ENCODE measurements at places on chromosomes 5 and 9.

DNA sequence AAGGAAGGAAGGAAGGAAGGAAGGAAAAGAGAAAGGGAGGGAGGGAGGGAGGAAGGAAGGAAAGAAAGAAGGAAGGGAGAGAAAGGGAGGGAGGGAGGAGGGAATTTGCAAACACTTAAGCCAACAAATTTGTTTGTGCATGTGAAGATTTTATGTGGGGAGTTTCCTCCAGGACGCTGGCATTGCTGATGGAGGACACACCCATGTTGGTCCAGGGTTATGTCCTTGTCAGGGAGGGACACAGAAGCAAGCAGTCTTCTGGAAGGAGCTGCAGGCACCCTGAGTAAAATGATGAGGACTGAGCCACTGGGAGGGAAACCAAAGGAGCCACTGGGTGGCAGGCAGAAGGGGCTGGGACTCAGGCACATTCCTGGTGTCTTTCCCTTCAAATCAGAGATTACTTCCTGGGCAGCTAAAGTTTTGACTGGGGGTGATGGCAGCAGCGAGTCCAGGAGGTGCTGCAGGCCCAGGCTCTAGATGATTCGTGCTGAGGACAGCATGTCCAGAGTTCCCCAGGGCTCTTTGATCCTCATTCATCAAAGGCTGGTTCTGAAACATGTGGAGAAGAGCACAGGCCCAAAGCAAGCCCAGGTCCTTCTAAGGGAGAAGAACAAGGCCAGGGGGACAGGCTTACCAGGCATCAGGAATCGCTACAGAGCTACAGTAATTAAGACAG is 109.2 kb downstream of the PAX5 start:
- DNase-seq: no peak

DNA sequence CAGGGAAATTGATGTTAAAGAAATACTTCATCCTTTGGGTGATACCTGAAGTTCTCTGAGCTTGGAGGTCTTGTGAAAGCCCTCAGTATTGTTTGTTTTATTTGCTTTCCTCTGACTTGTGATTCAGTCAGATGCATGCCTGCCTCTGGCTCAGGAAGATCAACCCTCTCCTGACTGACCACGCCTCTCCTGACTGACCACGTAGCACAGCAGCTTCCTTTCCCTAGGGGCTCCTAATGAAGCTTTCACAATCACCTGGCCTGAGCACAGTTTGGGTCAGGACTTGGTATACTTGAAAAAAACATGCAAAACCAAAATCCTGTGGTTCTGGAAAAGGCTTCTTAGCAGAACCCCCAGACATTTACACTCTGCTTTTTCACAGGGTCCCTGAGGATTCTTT is 3.8 kb downstream of the TGFBI start:
- DNase-seq: no peak

DNA sequence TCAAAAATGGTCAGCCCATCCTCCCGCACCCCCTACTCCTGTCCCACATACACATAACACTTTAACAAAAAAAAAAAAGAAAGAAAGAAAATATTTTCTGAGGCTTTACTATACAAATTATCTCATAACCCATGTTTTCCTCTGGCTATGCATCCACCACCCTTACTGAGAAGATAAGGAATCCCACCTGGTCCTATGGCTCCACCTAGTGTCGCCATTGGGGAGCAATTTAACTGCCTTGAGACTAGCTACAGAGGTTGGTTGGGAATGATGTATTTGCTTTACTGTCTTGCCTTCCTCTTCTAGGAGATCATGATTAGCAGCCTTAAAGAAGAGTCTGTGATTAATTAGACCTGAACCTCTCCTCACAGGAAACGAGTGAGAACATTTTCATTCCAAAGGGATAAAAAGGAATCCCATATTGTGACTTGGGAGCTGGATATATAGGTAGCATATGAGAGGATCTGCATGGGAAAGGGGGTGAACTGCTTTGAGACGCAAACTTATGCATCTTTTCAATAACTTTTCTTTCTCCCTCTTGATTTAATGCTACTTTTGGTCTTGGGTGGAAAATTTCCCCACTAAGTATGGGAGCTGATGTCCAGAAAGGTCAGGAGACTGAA is 77.7 kb upstream of the SELENOP start:
- peak; percentile 84 for DNase-seq

GRCh38 chr5:103397739-103398581 is 139.4 kb downstream of the MACIR start:
- no peak for DNase-seq

- no peak for DNase-seq
These were observed 21.6 kb downstream of the UBAC1 start for GRCh38 chr9:135939351-135940265.

GRCh38 chr5:146006470-146007190 is 70.3 kb downstream of the SH3RF2 start:
- peak; percentile 32 for DNase-seq

GRCh38 chr5:59236986-59237385 is 654.1 kb downstream of the RAB3C start:
- no peak for DNase-seq

- DNase-seq: peak; percentile 5
These were observed 233.2 kb downstream of the FBXL17 start for GRCh38 chr5:108148715-108149139.

- peak; percentile 60 for DNase-seq
These were observed 67.1 kb downstream of the ADAMTS12 start for GRCh38 chr5:33824516-33825195.

- DNase-seq: peak; percentile 86
These were observed 34.3 kb downstream of the ZNF462 start for GRCh38 chr9:106897236-106897635.

DNA sequence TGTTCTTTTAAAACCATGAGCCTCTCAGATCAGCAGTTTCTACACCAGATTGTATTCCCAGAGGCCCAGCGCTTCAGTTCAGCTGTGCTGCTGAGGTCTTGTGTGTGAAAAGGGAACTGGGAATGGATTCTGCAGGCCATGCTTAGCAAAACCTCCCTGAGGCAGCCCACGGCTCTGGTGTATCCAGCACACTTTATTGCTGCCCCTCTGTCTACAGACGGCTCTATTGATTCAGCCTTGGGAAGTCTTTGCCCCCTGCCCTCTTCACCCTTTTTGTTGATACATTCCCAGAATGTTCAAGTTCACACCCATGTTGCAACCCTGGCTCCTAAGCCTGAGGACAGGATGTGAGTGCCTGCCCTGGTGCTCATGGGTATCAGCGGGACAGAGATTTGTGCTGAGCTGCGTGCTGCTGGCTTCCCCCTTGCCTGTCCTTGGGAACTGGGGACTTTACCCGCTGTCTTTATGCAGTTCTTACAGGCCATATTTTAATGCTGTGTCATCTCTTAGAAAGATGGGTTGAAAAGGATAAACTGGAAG is 37.3 kb downstream of the ARHGAP26 start:
- DNase-seq: peak; percentile 76

GRCh38 chr5:173745123-173745522 is 128.7 kb upstream of the BOD1 start:
- DNase-seq: peak; percentile 47

- DNase-seq: no peak
These were observed 95.0 kb upstream of the NR5A1 start for GRCh38 chr9:124602204-124602603.

DNA sequence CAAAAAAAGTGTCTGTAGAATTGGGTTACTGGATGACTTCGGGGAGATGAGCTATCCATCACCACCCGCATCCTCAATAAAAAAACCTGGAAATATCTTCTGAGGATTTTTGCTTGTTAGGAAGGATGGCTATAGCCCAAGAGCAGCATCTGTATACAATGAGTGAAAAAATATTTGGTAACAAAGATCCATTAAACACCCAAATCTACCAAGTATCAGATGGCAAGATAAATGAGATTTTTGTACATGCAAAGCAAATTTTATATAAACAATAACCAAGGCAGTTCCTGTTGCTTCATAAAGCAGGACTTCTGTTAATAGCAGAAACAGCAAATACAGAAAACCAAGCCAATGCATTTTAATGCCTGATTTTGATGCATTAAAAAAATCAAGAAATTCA is 166.6 kb downstream of the SLC28A3 start:
- DNase-seq: no peak

GRCh38 chr5:177041936-177042335 is 19.4 kb downstream of the ZNF346 start:
- no peak for DNase-seq

DNA sequence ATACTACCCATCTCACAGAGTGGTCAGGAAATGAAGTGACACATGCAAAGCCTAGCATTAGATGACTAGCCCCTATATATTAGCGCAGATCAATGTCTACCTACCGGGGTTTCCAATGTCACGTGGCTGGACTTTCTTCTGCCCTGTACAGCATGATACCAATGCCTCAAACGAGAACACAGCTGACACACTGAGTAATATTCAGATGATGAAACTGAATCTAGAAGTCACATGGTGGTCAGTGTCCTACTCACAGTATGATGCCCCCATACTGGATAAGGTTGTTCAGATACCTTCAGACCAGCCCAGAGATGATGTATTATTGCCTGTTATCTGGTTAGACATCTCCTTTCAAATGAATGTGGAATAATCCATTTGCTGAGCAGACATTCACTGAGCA is 71.1 kb upstream of the FRRS1L start:
- no peak for DNase-seq

DNA sequence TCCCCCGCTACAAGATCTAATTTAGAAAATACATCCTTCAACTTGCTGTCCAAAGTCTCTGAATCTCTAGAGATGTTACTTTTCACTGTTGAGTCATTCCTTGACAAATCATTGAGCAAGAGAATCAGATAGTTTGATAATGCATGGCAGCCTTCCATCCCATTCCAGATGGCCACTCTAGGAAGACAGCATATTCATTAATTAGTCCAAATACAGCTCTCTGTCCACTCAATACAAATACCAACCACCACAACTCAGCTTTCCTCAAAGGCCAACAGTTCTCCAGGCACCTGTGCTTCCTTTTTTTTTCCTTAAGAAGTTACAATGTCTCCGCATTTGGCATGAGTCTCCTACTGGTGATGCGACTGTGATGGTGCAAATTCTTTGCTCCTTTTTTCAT is 72.3 kb downstream of the DROSHA start:
- DNase-seq: no peak

DNA sequence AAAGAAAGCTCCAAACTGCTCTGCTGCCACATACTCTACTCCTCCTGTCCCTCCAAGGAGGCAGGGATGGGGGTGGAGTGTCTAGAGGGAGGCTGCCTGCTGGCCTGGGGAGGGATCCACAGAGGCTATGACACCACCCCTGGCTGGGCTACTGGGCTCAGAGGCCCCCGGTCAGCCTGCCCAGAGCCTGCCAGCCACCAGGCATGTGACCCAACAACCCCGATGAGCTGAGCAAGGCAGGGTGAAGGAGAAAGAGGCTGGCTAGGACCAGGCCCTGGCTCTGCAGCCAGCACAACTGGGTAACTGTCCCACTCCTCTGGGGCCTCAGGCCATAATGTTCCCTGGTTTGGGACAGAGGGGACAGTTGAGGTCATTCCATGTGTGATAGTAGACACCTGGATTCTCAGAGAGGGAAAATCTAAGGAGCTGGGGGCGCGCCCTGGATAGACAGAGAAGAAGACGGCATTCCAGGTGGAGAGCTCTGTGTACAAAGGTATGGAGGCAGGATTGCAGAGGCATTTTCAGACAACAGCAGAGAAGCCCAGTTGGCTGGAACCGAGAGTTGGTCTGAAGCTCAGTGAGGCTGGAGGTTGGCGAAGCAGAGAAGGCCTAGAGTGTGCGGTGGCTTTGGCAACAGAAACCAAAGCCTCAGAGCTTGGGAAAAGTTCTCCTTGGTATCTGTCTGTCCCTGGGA is 33.8 kb upstream of the IL17B start:
- DNase-seq: no peak

- no peak for DNase-seq
These were observed 172.2 kb downstream of the CDC42SE2 start for GRCh38 chr5:131436081-131436480.

DNA sequence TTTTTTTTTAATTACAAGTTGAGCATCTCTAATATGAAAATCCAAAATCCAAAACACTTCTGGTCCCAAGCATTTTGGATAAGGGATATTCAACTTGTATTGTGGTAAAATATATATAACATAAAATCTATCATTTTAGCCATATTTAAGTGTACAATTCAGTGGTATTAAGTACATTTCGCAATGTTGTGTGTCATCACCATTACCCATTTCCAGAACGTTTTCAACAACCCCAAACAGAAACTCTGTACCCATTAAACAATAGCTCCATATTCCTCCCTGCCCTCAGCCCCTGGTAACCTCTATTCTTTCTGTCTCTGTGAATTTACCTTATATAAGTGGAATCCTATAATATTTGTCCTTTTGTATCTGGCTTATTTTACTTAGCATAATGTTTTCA is 24.9 kb downstream of the TICAM2 start:
- DNase-seq: no peak

GRCh38 chr9:129480745-129481144 is 140.2 kb downstream of the C9orf50 start:
- no peak for DNase-seq

- DNase-seq: no peak
These were observed 25.3 kb upstream of the ISOC1 start for GRCh38 chr5:129069292-129069691.

DNA sequence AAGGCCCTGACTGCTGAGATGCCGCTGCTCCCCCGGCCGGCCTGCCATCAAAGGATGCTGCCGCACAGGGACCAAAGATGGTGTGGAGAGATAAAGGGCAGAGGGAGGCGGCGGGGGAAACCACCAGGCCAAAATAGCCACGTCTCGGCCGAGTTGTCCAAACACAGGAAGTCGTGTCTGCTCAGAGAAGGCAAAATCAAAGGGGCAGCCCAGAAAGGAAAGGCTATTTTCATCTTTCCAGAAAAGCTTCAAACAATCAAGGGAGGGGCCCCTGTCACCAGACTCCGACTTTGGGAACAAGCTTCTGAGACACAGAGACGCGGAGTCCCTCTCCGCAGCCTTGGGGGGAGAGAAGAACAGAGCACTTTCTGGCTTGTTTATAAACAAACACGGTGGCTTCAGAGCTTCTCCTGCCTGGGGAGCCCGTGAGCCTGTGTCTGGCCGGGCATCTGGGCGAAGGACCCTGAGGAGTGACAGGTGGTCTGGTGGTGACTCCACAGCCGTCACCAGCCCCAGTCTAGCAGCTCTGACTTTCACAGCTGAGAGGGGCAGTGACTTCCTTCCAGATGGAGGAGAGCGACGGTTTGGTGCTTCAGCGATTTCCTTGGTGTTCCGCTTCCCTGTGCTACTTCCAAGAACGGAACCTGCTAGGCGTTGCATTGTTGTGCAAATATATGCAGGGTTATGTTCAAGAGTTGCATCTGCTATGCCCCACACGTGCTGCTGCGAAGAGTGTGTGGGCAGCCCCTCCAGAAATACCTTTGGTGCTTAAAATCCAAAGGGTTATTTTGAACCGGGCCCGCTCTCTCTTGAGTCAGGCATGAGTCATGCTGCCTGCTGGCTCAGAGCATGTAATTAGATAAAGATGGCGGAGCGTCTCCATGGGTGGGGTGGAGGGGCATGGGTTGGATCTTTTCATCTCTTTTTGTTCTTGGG is 24.0 kb downstream of the ADAMTSL2 start:
- peak; percentile 63 for DNase-seq

- DNase-seq: no peak
These were observed 64.9 kb downstream of the SECISBP2 start for GRCh38 chr9:89383030-89383720.

All from muscle of leg (tissue), 16 donors.